Ureter (tissue), 1 donor: ENCODE measurements at places on chromosomes 6 and 20. TPM values are rescaled to one million over a fixed set of nuclear protein-coding genes. Genes with fewer than 3 reads are reported as not detected.

DNA sequence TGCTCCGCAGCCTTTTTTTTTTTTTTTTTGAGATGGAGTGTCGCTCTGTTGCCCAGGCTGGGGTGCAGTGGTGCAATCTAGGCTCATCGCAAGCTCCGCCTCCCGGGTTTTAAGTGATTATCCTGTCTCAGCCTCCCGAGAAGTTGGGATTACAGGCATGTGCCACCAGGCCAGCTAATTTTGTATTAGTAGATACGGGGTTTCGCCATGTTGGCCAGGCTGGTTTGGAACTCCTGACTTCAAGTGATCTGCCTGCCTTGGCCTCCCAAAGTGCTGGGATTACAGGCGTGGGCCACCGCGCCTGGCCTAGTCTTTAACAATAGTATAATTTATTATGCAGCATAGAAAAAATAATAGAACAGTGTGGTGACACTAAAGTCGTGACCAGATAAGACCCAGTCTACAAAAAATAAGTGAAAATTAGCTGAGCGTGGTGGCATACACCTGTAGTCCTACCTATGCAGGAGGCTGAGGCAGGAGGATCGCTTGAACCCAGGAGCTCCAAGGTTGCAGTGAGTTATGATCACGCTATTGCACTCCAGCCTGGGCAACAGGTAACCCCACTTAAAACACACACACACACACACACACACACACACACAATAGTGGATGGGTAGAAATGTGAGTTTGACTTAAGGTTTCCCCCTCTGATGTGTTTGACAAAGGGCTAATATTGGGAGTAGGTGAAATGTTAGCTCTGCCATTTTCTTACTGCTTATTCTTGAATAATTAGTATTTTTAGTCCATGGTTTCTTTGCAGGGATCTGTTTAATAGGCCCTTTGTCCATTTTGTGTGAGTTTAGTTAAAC, 6.5 kb downstream of the PIM1 start:
- no peak for DNase-seq

GRCh38 chr6:15032015-15032414, 213.9 kb upstream of the JARID2 start:
- no peak for DNase-seq

CALHM6 gene
- 2.2 TPM for total RNA-seq

DNA sequence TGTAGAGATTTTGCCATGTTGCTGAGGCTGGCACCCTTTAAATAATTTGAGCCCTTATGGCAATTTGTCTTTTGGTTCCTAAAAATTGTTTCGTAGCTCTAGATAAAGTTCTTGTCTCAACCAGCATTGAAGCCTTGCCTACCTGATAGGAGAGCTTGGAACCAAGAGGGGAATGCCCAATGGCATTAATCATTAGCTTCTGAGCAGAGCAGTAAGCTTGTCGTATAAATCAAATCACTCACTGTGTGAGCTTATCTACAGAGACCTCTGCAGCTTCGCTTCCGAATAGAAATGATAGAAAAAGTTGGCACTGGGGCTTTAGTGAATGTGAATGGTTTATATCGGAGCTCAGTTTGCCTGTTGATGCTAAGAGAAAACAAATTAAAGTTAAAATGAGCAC, 10.7 kb downstream of the ANKRD6 start:
- no peak for DNase-seq

DNA sequence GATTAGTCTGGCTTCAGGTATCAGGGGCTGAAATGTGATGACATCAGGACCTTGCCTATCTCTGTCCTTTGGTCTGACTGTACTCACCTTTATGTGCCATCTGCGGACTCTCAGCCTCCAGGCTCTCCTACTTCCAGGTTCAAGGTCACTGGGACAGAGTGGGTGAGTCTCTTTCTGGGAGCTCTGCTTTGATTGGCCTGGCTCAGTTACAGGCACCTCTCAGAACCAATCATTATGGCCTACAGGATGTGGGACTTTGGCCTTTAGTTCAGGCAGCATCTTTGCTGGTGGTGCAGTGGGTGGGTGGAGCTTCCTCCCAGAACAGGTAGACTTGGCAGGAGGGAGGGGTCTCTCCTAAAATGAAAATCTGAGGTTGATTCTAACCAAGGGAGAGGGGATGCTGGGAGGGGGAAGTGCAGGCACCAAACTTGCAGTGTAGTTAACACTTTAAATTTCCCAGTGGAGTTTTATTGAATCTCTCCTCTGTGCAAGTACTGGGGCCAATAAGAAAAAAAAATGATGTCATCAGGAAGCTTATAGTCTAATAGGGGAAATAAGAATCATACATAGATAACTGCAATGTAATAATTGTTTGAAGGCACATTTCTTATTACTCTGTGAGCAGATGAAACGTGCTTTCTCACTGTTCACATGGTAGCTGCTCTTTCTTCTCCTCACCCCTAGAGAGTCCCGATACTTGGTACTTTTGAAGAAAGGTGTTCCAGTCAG, 53.4 kb downstream of the SLC24A3 start:
- DNase-seq, result peak; percentile 41

DNA sequence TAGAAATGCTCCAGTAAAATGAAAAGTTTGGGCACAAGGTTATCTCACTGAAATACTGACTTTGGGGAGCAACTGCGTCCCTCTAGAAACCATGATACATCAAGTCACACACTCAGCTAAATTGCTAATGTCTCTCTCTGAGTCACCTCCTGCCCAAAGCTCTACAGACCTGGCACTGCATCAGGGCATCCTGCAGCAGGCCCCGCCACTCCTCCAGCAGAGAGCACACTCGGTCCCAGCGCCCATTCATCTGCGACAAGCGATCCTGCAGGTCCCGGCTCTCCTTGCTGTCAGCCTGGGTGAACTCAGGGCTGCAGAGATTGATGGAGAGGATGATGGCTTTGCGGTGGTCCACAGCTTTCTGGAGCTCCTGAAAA, 329.0 kb downstream of the ESR1 start:
- DNase-seq, result no peak

DNA sequence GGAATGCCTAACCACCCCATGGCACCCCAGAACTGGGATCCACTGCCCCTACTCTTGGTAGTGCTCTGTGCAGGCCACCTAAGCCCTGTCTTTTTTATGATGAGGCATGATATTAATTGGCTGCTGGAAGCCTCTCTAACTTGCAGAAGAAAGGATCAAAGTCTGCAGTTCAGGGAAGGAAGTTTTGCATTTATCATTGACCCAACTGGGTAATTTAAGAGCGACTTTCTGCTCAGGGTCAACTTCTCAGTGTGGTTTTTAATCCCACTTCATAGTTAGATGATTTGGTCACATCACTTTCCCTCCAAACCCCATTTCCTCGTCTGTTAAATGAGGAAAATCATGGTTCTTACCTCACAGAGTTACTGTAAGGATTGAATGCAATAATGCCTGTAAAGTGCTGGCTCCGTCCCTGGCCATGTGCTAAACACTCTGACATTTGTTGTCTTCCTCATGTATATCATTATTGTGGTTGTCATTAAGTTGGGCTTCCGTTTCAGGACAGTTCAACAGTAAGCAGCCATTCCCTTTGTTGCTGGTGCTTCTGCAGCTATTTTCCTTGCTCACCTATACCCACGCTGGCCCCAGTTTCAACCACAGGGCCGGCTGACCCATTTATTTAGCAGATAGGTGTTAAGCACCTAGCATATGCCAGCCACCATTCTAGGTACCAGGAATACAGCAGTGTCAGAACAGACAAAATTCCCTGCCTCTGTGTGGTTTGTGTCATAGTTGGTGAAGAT, 14.2 kb downstream of the E2F3 start:
- no peak for DNase-seq

GRCh38 chr6:150297327-150298029, 71.3 kb upstream of the IYD start:
- no peak for DNase-seq

- no peak for DNase-seq
Measured at GRCh38 chr6:23199541-23199940, 630.2 kb downstream of the HDGFL1 start.

CCDC170 gene
- total RNA-seq, result 1.7 TPM

RNF182 gene
- total RNA-seq, result 0.89 TPM

POM121L2 gene
- not detected for total RNA-seq

GRCh38 chr20:59789686-59790085, 143.8 kb downstream of the SYCP2 start:
- DNase-seq, result no peak

MUCL3 gene
- total RNA-seq, result not detected

GSTA2 gene
- not detected for total RNA-seq

DNA sequence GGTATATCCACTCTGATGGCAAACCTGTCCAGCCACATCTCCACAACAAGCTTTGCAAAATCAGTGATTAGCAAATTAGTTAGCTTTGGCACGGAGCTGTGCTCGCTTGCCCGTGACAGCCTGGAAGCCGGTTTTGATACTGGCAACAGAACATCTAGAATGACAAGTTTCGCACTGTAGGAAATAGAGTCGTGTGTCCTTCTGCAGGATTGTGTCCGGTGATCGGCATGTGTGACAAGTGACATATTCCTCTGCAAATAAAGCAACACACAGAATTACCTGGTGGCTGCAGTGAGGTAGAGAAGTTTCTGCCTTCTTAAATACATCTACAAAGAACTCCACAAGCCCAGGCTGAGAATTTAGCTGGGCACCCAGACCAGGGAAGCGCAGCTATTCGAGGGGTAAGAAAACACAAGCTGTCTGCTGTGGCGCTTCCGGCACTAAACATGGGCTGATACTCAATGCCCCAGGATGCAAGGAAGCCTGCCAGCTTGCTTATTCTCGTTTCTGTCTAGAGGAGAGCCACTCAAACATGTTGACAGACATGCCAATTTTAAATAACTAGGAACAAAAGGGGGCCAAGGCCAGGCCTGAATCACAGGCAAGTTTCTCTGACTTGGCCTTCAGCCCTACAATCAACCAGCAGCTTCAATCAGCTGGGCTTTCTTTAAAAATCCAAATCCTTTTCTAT, 22.2 kb downstream of the EIF2S2 start:
- DNase-seq, result no peak

DNA sequence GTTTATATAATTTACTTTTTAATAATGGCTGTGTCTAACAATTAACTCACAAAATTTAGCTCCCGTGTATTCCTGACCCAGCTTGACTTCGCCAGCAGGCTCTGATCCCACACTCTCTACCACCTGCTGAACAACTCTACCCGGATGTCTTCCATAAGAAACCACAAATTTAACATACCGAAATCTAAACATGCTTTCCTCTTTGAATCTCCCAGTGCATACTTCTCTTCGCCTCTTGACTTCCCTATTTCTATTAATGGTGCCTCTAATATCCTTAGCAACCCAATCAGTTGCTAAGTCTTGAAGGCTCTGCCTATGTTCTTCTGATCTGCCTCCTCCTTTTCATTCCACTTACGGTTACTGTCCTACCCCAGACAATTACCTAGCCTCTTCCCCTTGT, 4.6 kb upstream of the MYB start:
- DNase-seq, result no peak

GRCh38 chr6:3398165-3398562, 58.7 kb downstream of the SLC22A23 start:
- DNase-seq, result no peak

DNA sequence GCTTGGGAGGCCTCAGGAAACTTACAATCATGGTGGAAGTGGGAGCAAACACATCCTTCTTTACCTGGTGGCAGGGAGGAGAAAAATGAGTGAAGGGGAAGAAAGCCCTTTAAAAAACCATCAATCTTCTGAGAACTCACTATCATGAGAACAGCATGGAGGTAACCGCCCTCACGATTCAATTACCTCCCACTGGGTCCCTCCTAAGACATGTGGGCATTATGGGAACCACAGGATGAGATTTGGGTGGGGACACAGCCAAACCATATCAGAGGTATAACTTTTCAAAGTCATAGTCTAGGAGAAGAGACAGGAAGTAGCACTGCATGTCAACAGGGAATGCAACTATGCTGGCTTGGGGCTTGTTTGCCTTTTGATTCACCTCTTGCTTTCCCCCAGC, 59.9 kb upstream of the DTNBP1 start:
- DNase-seq, result no peak

KCNQ5 gene
- total RNA-seq, result 1.8 TPM

GRCh38 chr6:35381132-35381531, 38.8 kb downstream of the PPARD start:
- no peak for DNase-seq

DNA sequence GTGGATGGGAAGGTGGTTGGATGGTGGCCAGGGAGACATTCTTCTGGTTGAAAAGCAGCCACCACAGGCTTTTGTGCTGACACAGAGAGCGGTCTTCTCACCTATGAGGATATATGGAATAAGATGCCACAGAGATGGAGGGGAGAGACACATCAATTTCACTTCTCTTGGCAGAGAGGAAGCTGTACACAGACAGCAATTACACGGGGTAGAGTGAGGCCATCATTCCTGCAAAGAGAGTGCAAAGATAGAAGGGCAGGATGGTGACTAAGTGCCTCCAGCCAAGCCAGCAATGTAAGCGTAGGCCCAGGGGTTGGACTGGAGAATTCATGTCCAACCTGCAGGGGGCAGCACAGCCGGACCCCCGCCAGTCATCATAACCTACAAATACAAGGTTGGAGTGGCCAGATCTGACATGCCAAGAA, 56.4 kb downstream of the NRN1 start:
- DNase-seq, result no peak

ZSCAN26 gene
- 16.9 TPM for total RNA-seq

- peak; percentile 75 for DNase-seq
Measured at GRCh38 chr6:39865011-39865888, 69.0 kb downstream of the MOCS1 start.

ZNF341 gene
- total RNA-seq, result 4.8 TPM

GRCh38 chr20:535958-536357, 7.6 kb downstream of the CSNK2A1 start:
- no peak for DNase-seq

TOX2 gene
- total RNA-seq, result 3.9 TPM

GRCh38 chr20:14518648-14519047, 181.2 kb upstream of the FLRT3 start:
- DNase-seq, result no peak

DNA sequence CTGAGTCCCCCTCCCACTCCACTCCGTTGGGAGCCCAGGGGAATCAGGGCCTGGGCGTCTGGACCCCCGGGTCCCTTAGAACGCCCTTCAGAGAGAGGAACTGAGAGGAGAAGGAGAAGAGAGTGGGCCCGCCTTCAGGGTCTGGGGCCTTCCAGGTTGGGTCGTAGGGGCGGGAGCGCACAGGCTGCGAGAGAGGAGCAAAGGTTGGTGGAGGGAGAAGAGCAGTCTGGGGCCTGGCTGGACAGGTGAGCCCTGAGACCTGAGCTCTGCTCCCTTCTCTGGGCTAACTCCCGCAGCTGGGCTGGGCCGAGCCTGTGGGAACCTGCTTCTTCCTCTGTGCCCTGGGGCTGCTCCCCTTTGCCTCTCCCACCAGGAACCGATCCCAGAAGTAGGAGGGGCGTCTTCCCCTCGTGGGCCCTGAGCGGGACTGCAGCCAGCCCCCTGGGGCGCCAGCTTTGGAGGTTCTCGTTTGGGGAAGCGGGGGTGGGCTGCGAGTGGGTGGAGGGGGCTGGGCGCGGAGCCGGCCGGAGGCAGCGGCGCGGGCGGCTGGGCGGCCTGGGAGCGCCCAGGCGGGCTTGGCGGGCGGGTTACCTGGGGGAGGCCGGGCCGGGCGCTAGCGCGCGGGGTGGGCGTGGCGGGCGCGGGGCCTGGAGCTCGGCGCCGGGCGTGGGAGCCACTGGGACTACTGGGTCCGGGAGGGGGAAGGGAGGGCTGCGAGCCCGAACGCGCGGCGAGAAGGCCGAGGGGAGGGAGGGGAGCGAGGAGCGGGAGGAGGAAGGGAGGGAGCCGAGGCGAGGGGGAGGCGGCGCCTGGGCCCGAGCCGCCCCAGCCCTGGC, at the start of gene DDR1:
TSS of gene DDR1 (plus strand) at position 835 of the 836 bp plus-strand sequence. CDS start 4,211 bp downstream, outside the sequence.
- peak; percentile 88 for DNase-seq

- DNase-seq, result peak; percentile 74
Measured at GRCh38 chr20:10185741-10186558, 32.7 kb upstream of the SNAP25 start.

FILIP1 gene
- total RNA-seq, result 11.3 TPM
